Stimulated activated CD4-positive, alpha-beta T cell treated with anti-CD3 and anti-CD28 coated beads, Interleukin-15, amount 100 ng/mL, for 1 hour (primary cell): ENCODE measurements at places on chromosomes 2 and 18.

GRCh38 chr2:68997401-68997800 is 15.6 kb upstream of the ANTXR1 start:
- DNase-seq = no peak

DNA sequence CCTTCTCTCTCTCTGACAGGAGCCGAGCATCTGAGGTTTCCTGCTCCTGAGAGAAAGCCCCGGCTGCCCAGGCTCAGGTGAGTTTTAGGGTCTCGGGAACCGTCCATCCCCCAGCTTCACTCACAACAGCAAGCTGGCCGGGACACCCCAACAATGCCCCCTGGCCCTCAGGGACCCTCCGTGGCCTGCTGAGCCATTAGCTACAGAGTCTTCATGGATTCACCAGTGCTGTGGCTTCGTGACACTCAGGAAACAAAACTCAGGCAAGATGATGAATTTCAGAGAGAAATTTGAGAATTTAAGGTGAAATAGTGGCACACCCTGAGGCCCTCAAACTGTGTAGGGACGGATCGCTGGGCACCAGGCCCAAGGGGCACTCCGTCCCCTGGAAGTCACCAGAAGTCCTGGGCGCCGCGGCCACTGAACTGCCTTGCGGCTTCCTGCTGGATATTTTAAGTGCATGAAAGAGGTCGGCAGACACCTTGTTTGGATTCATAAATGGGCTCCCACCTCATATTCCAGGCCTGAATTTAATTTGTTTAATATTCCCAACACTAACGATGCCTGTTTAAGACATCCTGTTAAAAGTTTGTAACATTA is 368.3 kb upstream of the SALL3 start:
- DNase-seq = no peak

GRCh38 chr18:78915446-78916008 is 64.1 kb upstream of the SALL3 start:
- no peak for DNase-seq

GRCh38 chr18:23460285-23461273 is 7.5 kb downstream of the RIOK3 start:
- DNase-seq = no peak

GRCh38 chr2:69163109-69163508 is 150.1 kb downstream of the ANTXR1 start:
- DNase-seq = no peak

DNA sequence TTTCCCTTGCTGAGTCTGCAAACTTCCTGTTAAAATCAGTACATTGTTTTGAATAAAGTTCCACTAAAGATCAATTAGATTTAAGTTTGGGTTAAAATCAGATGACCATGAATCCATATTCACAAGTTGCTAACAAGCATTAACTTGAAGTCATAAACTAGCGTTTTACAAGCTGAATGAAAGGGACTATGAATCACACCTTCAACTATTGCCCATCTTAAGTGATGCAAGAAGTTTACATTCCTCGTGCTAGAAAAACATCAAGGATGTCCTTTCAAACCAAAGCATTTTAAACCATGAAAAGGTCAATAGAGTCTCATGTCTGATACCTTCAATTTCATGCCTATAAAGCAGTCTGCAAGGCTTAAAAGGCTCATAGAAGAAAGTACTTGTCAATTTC is 257.2 kb upstream of the SYT4 start:
- no peak for DNase-seq

DNA sequence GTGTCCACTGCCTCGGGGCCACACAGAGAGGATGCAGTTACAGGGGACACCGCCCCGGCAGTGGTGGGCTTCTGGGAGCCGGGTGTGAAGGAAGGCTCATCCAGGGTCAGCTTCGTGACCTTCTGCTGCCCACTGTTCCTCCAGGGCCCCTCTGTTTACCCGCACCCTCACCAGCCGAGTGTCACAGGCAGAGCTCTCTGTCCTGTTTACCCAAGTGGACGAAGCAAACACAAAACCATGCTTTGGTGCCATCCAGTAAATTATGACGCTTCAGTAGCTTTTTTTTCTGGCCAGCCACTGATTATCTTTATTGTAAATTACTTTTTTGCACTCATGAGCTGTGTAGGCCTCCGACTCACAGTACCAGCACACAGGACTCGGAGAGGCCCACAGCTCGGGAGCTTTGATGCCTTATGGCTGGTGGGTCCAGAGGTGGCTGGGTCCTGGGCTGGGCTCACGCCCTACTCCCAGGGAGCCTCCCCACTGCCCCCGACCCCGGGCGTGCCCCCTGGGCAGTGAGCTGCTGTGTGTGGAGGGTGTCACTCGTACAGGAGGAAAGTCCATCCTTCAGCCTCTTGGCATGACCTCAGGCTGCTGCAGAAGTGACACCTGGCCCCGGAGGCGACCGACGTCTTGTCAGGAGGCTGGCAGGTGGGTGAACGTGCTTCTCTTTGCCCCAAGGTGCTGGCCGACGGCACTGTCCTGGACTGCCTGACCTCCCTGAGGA is 9.8 kb downstream of the D2HGDH start:
- DNase-seq = no peak

- DNase-seq = no peak
These were observed 41.8 kb upstream of the PDK1 start for GRCh38 chr2:172513935-172514586.

- no peak for DNase-seq
These were observed 8.6 kb upstream of the CRYBA2 start for GRCh38 chr2:219001577-219002394.

DNA sequence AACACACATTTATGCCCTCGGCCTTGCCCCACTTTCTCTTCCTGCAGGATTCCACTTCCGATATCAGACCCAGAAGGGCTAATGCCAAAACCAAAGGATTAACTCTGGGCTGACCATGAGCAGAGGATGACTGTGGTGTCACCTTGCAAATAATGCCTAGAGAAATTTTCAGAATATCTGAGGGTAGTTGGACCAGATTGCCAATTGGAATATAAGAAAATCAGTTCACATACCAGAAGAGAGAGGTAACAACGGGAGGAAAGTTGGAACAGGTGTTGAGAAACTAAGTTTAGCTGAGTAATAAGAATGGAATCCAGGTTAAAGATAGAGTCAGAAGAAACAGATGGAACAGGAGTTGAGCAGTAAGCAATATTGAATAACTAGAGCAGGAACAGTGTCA is 232.7 kb upstream of the UBE2E3 start:
- DNase-seq = no peak

DNA sequence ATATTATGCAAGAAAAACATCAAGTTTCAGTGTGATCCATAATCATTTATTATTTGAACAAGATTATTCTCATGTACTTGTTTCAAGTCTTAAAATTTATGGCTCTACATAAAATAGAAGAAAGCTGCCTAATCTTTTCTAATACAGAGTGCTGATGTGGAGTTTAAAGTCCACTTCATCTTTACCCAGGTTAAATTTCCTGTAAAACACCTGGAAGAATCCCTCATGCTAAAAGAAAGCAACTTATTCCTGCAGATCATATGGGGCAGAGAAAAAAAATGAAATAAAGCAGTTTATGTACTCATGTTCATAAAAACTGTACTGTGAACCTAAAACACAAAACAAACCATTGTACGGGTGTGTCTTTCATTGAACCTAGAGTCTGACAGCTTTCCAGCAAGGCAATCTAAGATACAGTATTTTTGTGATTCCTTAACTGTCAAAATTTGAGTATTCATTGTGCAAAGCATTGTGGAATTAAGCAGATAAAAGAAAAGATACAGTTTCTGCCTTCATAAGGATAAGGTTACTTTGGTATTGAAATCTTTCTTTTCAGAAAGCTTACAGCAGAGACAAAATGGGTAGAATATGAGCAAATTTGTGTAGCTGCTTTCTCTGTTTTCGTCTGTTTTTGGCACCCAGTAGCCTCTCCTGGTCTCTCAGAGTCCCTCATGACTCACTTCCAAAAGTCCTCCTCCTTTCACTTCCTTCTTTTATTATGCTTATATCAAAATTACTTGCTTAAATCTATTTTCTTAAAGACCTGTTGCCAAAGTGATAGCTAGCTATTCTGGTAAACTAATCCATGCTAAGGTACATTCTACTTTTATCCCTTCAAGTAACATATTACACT is 26.9 kb upstream of the GLS start:
- no peak for DNase-seq

GRCh38 chr2:223041527-223042109 is 10.4 kb upstream of the KCNE4 start:
- DNase-seq = no peak

GRCh38 chr2:236536727-236537398 is 32.8 kb upstream of the ACKR3 start:
- peak; percentile 18 for DNase-seq
